ENCODE measurements at places on chromosomes 1 and 21.

- DNase-seq: no peak
These were observed 29.3 kb downstream of the DHRS3 start for GRCh38 chr1:12588695-12589094.

GRCh38 chr1:213659580-213660547 is 327.9 kb upstream of the PROX1 start:
- DNase-seq: no peak

DNA sequence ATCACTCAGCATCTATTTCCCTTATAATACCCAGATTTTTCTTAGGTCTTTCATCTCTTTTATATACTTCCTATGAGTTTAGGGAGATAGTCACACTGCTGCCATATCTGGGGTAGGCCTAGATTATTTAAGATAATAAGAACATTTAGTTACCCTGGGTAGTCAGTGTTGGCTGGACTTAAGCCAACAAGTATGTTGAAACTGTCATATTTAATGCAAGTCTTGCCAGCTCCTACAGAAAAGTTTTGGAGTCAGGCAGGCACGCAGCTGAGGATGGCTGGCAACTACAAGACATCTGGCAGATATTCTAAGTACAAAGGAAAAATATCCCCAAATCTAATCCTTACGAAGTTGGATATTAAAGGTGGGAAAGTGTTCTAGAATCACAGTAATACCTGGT is 19.2 kb upstream of the DEPDC1 start:
- DNase-seq: no peak

DNA sequence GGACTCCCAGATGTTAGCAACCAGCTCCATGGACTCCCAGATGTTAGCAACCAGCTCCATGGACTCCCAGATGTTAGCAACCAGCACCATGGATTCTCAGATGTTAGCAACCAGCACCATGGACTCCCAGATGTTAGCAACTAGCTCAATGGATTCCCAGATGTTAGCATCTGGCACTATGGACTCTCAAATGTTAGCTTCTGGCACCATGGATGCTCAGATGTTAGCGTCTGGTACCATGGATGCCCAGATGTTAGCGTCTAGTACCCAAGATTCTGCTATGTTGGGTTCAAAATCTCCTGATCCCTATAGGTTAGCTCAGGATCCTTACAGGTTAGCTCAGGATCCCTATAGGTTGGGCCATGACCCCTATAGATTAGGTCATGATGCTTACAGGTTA is 8.8 kb downstream of the SON start:
- DNase-seq: no peak

- no peak for DNase-seq
These were observed 70.2 kb upstream of the KIF26B start for GRCh38 chr1:245084551-245084950.

DNA sequence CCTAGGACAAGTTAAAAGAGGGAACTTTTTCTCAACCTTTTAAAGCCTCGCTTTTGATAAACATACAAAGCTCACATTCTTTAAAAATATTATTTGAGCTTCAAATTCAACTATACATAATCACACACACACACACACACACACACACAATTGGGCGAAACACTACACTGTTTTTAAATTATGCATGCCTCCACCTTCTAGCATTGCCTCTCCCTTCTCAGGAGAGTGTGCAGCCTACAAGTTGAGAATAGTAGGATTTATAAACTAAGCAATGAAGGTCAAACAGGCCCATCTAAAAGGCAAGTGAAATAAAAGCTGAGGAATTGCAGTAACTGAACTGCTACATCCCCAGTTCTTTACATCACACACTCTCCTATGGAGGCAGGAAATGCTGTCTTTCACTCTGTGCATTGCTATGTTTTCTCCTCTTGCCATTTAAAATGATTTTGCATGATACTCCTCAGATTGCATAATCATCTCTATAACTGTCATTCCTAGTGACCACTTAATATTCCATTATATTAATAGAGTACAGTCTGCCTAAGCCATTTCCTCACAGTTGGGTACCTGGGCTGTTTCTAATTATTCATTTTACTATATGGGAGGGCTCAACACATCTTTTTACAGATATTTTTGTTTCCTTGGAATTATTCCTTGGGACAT is 92.5 kb upstream of the KCNE2 start:
- no peak for DNase-seq

GRCh38 chr21:46351476-46352163 is 27.7 kb downstream of the PCNT start:
- DNase-seq: no peak
